H4 (cell line): ENCODE measurements at places on chromosomes 2 and 18.

- DNase-seq = no peak
Measured at GRCh38 chr2:178747767-178748166, 59.5 kb downstream of the TTN start.

DNA sequence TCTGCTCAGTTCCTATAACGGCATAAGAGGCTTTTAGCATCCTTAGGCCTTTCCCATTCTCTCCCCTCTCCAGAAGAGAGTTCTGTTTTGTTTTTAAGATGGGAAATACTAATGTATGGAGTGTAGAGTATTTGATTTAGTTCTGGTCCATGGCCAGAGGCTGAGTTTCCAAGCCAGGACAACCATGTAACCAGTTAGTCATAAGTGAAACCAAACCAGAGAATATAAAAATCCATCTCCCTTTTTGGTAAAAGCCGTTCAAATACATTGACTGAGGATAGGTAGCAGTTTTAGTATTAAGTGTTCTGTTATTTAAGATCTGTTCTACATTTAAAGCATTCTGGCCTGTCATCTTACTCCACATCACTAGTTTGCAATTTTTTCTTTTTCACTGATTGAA lies 3.1 kb downstream of the PSMD1 start:
- no peak for DNase-seq

DNA sequence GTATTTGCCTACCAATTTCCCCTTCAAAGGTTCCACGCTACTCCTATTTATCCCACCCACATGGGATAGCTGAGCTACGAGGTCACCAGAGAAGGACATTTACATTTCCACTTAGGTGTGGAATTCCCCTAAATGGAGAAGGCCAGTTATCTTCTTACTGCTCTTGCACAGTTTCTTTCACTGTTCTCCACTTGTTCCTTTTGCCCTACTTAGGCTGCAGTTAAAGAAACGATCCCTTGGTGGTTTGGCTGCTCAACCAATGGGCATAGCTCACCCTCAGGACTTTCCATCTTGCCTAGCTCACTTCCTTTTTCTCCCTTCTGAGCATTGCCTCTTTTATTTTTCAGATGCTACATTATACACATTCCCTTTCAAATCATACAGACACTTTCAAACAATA lies 11.2 kb upstream of the NABP1 start:
- DNase-seq = no peak

DNA sequence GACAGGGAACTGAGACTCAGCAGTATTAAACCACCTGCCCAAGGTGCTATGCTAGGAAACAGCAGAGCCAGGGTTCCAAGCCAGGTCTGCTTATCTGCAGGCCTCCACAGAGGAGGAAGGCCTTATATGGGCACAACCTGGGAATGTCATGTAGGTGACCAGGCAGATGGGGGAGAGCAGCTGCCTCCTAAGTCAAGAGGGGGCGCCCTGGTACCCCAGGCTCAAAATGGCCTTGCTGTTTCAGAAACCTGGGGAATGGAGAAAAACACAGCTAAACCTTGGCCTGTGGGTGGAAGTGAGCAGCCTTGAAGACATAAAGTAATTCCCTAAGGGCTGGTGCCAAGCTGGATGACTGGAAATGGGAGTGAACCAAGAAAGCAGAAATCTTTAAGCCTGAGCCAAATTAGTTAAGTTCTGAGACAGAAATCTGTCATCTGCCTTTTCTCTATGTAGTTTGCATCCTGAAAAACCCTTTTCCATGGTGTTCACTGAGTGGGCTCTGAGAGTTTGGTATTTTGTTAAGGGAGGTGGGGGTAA lies 79.1 kb downstream of the MAPK4 start:
- no peak for DNase-seq

DNA sequence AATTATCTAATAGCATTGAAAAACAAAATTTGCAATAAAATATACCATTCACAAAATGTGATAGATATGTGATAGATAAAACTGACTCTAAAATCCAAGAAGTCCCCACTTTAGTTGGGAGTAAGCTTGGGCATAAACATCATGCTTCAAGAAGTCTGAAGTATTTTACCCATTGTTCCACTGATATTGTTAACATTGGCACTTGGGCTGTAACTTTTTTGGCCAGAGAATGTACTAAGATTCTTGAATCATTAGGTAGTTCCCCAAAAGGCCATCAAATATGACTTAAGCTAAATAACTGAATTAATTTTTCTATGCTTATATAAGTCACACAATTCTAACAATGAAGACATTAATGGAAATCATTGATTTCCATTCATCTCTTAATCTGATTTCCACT lies 413.6 kb downstream of the CDH2 start:
- DNase-seq = no peak

GRCh38 chr2:104158191-104158590 lies 695.7 kb upstream of the POU3F3 start:
- DNase-seq = no peak

- peak; percentile 3 for DNase-seq
Measured at GRCh38 chr2:13819896-13820295, 812.6 kb upstream of the LRATD1 start.

DNA sequence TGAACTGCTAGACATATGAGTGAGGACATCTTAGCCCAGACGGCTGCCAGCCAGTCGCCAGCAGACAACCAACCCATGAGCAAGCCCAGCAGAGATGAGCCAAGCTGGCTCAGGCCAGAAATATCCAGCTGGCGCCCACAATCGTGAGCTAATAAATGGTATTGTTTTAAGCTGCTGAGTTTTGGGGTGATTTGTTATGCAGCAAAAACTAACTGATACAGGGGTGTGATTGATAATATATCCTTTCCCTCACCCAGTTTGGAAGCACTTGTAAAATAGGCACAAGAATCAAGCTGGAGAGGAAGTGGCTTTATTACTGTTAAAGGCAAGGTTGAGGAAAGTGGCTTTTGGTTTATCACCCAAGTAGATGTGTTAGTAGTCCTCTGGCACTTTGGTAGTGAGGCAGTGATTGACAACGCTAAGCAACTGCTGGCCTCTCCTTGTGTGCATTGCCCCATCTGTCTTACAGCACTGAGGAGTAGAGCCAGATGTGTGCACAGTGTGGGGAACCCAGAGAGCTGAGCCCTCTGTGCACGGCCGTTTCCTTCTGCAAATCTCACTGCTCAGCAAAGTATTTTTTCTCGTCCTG lies 110.1 kb downstream of the MYO1B start:
- no peak for DNase-seq

- peak; percentile 21 for DNase-seq
Measured at GRCh38 chr2:189683348-189683747, 8.9 kb downstream of the ANKAR start.

DNA sequence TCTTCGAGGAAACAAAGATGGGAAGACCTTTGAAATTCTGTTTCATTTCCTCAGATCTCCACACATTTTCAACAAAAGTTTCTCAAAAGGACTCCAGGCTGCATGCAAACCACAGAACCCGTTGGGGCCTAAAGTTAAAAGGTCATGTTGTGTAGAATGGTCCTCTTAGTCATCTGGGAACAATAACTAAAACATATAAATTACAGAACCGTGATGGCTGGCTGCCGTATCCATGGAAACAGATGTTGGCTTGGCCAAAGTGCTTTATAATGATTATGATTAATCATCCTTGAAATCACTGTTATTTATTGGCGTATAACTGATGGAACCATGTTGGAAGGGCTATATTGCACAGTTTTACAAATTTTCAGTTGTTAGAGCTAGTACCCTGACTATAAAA lies 182.8 kb upstream of the CRIM1 start:
- DNase-seq = no peak

DNA sequence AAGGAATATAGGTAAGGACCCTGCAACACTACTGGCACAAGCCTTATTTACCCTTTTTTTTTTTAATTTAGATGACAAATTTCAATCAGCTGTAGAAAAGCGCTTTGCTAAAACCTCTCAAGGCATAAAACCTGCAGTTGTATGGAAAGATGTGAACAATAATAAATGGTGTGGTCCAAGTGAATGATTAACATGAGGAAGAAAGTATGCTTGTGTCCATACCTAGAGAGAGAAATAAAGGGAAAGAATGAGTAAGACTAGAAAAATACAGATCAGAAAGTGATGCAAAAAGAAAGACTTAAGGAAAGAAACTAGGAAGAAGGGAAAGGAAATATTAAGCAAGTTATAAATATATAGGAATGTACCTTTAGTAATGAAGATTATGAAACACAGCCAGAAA lies 119.2 kb upstream of the SCN7A start:
- no peak for DNase-seq

DNA sequence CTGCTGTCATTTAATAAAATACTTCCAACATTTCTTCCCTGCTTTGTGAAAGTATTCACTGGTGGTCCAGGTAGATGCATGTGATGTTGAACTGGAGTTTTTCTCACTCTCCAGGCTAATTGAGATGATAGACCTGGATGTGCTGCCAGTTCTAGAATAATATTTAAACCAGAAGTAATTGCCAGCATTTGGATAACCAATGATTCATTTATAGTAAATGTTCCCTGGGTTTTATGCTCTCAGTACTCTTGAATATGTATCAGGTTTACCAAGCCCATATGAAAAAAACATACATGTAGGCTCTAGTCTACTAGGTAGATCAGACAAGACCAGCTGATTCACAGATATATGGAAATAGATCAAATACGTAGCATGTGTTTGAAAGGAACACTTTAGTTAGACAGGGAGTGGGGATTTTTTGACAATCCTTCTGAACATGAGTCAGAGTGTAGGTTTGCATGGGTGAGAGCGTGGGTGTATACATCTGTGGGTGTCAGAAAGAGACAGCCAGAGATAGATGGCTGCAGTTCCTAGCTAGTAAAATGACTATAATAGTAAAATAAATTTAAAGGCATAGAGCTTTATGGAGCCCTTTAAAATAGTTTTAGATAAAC lies 115.1 kb downstream of the NAB1 start:
- DNase-seq = no peak

DNA sequence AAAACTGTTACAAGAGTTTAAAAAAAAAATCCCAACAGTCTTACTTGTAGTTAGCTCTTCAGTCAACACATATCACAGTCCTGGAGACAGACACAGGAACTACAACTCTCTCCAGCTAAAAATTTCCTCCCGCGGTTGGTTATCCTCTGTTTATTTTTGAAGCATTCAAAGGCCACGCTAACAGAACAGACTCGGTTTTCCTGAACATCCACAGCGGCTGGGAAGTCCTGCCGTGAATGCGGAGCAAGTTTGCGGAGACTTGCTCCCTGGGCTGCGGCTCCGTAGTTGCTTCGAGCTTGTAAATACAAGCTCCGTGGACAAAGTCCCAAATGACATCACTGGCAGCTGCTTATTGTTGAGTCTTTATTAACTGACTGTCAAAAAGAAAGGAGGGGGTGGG lies at the start of gene NCKAP5:
Gene NCKAP5 (minus strand): TSS at position 292 of the 400 bp plus-strand sequence. CDS start 50,937 bp downstream, outside the sequence.
- peak; percentile 9 for DNase-seq

DNA sequence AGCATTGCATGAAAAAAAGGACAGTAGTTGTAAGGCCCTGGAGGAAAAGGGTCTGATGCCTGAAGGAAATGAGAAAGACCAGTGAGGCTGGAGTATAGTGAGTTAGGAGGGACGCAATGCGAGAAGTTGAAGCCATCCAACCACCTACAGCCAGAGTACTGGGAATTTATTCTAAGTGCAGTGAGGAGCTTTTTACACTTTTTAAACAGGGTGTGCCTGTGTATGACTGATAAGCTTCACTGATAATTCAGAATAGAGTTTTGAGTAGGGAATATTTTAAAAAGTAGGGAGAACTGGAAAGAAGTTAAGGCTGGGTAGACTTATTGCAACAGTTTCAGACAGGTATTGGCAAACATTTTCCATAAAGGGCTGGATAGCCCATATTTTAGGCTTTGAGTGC lies 35.9 kb upstream of the CCDC85A start:
- DNase-seq = no peak

DNA sequence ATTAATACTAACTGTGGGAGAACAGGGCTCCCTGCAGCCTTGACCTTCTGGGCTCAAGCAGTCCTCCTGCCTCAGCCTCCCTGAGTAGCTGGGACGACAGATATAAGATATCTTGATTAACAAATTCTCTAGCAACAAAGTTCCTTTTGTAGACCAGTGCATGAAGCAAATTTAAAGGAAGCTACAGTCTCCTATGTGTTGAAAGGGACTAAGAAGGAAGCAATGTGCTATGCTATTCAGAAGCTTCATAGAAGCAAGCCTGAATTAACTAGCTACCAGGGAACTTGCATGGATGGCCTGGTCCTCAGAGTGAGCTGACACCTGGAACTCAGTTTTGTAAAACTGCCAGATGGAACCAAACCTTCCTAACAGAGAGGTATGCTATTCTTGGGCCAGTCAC lies 33.2 kb downstream of the RAPH1 start:
- DNase-seq = no peak

- DNase-seq = no peak
Measured at GRCh38 chr2:218694405-218695145, 16.1 kb upstream of the TTLL4 start.

GRCh38 chr2:44531289-44531688 lies 169.5 kb downstream of the CAMKMT start:
- no peak for DNase-seq

DNA sequence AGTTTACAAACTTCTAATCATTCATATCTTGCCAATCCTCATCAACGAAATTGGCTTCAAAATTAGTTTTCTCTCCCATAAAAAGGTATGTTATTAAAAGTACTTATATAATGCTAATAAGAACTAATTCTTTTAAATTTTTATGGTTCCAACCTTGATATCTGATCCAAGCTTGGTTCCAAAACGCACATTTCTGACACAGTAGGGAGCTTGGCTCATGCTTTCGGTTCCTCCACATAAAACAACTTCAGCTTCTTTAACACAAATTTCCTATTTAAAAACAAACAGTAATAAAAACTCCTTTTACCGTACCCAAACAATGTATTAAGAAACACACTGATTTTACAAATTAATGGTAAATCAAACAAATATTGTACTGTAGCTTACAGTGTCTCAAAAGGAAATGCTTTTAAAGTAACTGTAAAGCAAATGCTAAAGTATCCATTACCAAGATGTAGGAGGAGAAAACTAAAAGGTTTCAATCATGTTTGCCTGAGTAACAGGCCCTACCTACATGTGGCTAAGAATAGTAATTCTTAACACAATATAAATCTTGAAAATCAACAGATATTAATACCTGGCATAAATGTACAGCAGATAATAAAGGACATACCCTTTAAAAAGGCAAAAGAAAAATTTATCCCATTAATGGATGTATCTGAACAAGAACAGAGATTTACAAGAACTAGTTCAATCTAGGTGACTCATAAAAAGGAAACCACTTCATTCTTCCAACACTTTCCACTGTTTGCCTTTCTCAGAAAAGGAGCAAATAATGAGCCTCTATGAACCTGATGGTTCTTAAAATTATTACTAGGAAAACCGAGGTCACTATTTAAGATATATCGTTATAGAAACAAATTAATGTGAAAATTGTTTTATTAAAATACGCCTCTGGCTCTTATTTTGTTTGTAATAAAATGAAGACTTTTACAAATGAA lies 17.5 kb downstream of the ACAA2 start:
- DNase-seq = no peak

DNA sequence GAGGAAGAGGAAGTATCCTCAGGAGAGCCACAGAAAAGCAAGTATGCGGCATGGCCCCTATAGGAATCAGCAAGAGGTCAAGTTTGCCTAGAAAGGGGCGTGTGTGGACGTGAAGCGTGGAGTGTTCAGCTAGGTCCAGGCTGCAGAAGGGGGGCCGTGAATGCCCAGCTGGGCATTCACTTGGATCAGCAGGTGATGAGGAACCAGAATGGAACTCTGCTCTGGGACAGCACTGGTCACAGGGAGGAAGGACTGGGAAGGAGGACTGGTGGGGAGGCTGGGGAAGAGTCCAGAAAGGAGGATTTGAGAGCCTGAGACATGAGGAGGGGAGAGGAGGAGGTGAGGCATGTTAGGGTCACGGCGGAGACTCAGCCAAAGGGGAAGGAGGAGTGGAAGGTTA lies 19.8 kb downstream of the STAT1 start:
- DNase-seq = no peak

- no peak for DNase-seq
Measured at GRCh38 chr2:10083046-10083445, 2.8 kb upstream of the CYS1 start.
